ENCODE measurements at places on chromosomes 16 and 17.

DNA sequence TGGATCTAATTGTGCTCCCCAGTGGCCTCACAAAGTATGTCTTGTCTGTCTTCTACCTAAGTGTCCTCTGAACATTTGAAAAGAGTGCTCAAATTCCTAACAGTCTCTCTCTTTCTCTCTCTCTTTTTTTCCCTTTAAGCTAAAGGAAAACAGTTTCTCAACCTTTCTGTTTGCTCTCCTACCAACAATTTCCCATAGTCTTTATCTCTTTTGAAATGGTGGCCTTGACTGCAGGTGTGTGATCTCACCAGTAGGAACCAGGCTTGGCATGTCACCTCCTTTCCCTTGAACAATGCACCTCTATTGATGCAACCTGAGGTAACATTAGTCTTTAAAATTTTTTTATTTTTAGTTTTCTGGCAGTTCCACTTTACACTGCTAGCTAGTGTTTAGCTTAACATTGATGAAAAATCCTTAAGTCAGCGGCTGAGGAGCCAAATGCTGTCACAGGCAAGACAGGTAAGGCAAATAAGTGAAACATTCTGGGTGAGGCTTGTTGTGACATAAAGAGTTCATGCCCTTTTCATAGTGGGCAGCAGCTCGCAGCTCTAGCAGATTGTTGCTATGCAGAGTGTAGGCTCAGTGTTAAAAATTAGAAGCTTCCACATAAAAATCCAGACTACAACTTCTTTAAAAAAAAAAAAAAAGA, 273.4 kb downstream of the HAPSTR1 start:
- no peak for DNase-seq

GRCh38 chr17:57781386-57782061, 36.4 kb upstream of the CCDC182 start:
- DNase-seq: no peak

DNA sequence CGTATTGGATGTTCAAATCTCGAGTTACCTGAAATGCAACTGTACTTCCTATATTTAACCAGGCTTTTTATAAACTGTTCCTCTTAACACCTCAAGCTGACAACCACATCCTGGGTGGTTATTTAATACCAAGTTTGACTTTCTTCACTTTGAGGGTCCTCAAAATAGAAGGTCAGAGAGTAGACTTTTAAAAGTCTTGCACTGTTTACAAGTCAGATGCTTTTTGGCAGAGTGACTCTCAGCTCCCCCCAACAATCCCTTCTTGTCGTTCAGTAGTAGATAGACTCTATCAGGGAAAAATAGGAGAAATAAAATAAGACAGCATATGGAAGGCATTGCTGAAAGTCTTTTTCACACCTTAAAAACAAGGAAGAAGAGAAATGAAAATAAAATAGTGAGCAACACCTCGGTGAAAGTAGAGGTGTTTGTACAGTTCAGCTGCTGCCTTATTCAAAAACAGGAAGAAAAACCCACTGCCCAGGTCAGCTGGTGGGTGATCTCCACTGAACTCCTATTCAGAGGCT, 650.4 kb downstream of the WWOX start:
- DNase-seq: no peak

DNA sequence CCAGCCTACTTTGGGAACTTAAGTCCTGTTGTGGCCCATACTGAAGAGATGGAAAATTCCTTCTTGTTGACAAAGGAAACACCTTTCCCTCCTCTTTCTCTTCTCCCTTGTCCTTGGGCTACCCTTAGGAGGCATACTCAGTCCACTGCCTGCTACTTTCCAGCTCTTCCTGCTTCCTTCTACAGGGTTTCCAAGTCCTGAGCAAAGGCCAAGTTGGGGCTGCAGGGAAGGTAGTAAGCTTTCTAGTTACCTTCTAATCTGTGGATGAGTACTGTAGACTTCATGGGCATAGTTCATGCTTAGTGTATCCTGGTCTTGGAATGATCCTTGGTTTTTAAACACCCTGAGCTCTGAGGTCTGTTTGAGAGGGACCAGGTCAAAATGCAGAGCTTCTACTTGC, 299.2 kb upstream of the MAF start:
- DNase-seq: no peak

DNA sequence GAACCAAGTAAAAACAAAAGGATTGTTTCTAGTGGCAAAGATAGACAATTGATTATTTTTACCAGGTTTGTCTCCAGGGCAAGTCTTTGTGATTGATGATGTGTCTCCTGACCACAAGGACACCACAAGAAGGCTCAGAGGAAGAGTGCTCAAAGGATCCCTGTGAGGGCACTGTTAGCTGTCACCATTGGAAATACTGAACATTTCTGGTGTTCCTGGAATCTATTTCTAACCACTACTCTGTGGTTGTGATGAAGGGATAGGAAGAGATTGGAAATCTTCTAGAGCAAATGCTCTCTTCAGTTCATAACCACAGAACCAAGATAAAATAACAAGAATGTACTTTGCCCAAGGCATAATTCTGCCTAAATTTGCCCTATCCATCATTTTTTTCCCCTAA, 15.3 kb downstream of the RNF43 start:
- DNase-seq: peak; percentile 78

DNA sequence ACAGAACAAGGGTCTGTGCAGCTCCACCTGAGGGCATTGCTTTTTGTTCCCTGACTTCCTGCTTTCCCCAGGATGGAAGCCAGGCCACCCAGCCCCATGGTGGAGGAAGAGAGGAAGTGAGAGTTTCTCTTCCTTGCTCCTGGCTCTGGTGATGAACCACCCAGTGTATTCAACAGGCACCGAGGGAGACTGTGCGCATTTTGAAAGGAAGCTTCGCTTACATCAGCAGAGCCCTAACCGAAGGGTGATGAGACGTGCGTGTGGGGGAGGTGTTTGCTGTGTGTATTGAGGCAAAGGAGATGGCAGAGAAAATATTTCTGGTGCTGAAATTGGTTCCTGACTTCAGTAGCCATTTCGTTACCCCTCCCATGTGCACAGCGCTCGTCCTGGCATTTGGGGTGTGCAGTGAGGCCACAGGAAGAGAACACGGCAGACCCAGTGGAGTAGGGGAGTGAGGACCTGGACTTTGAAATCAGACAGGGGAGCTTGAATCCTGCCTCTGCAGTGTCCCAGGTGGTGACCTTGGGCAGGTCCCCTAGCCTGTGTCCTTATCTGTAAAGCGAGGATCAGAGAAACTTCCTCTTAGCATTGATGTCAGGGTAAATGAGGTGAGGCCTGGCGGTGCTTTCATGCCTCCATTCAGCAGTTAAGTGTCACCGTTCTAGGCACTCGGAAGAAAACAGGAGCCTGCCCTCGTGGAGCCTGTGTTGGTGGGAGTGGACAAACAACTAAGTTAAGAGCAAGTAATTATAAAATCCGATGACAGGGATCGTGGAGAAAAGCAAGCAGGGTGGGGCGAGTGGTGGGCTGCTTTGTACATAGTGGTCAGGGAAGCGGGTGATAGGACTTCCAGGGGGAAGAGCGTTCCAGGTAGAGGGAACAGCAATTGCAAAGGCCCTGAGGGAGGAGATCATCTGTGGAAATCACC, 7.4 kb downstream of the CMIP start:
- no peak for DNase-seq

GRCh38 chr17:81115219-81115618, 50.1 kb upstream of the PVALEF start:
- no peak for DNase-seq

DNA sequence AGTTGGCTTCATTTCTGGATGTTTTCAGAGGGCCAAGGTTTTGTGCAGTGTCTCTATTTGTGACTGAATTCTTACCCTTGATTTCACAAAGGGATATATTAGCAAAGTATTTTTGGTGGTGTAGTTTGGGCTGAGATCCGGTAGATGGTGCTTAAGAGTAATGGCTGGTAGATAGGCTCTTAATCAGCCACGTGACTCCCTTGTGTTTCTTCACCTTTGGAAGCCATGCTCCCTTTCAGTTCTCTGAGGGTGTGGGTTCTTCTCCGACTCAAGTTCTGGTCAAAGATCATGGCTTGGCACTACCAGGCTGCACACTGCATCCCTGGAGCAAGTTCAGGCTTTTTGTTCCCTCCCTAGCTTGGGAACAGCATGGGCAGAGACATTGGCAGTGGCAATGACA, 887.3 kb downstream of the CDH8 start:
- DNase-seq: no peak

GRCh38 chr17:51667706-51668083, 407.3 kb downstream of the UTP18 start:
- no peak for DNase-seq

DNA sequence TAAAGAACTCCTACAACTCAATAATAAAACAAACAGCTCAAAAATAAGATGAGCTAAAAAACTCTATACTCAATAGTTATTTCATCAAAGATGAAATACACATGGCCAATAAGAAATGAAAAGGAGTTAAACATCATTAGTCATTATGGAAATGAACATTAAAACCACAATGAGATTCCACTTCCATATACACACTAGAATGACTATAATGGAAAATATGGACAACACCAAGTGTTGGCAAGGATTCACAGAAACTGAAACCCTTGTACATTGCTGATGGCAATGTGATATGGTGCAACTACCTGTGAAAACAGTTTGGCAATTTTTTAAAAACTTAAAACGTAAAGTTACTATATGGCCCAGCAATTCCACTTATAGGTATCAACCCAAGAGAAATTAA, 91.4 kb downstream of the GRIN2A start:
- DNase-seq: peak; percentile 87

All from fibroblast of upper back skin (primary cell).